ENCODE measurements at places on chromosomes 4 and X.

- no peak for DNase-seq
These were observed 76.0 kb upstream of the GIMD1 start for GRCh38 chr4:106444557-106444956.

DNA sequence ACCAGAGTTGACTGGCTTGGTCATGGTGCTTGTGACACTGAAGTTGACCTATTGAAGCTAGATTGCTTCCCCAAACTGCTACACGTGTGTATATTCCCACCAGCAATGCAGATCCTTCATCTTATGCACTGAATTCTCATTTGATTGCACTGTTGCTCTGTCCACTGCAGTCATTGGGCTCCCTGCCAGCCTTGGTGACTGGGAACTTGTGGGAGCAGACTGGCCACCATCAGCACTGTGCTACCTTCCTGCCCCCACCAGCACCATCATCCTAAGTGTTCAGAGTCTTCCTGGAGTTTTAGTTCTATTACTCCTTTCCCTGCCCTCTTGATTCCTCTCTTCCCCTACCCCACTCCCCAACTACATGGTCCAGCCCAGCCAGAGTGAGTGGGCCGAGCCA is 117.7 kb upstream of the PRPS2 start:
- no peak for DNase-seq

DNA sequence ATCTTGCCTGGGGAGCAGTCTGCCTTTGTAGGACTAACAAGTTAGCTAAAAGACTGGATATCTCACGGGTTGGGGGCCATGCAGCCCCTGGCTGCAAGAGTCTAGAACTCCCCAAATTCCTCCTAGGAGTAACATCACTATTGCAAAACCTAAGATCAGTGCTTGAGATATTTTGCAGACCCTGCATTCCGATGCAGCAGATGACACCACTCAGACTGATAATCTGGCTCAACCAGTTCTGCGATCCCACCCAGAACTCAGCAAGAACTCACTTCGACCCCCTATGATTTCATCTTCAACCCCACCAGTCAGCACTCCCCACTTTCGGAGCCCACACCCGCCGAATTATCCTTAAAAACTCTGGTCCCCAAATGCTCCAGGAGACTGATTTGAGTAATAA is 834.0 kb downstream of the C4orf33 start:
- DNase-seq: no peak

- no peak for DNase-seq
These were observed 932 bp downstream of the GRIA2 start for GRCh38 chr4:157221426-157221894.

- DNase-seq: no peak
These were observed 441.9 kb downstream of the INPP4B start for GRCh38 chr4:142404191-142404611.

DNA sequence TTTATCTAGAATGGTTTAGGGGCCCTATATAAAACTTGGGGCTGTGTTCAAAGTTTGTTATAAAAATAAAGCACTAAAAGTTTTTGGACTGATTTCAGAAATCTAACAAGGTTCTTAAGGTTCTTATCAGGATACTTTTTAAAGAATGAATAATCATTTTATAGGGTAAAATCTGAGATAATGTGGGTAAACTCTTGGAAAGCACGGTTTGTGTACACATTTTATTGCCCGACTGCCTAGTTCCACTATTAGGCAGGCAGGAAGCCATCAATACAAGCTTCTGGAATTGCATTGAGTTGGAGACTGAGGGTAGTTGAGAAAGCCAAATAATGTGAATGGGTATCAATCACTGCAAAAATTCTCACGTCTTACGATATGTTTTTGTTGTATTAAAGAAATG is 331.0 kb upstream of the PITX2 start:
- DNase-seq: no peak

GRCh38 chr4:79620617-79621016 is 212.6 kb upstream of the GK2 start:
- DNase-seq: no peak

DNA sequence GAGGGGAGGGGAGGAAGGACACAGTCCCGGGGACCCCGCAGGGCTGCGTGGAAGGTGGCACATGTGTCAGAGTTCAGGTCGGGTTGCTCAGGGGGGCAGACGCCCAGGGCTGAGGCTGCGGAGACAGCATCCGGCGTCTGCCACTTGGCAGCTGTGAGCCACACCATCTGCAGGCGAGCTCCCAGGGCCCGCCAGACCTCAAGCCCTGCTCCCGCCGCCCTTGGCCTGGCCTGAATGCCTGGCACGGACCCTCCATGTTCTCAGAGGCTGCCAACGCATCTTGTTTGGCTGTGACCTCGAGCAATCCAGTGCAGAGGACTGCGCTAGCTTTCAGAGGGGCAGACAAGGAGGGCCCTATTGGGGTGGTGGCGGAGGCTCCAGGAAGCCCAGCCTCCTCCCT is 5.1 kb downstream of the BGN start:
- peak; percentile 56 for DNase-seq

DNA sequence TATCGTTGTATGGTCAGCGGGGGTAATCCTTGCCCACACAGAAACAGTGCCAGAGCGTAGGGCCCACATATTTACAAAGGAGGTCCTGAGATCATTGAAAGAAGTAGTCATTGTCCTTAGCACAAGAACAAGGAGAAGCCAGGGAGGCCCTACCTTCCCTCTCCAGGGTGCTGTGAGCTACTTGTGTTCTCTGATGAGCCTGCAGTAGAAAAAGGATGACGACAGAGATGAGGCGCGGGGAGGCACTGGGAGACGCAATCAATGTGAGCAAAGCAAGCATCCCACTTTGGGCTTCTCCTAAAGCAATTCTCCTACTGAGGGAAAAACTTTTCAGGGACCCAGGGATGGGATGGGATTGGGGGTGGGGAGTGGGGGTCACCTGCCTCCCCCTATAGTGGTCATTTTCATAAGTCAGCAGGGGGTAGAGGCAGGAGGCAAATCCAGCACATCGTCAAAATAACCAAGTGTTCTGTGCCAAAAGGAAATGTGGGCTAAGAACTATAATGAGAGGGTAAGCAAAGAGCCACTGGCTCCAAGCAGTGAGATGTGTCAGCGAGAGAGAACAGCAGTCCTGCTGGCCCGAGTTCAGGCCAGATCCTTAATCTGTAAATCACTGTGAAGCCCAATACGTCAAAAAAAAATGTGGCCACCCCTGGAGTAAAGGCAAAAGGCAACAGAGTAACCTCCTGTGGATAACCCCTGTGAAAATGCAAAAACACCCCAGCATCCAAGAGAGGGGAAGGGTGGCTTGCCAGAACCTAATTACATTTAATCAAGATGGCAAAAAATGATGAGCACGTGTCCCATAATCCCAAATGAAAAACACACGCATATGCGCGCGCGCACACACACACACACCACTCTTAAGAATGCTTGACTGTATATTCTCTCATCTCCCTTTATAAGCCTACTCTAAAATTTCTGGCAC is 136.6 kb upstream of the HHIP start:
- no peak for DNase-seq

DNA sequence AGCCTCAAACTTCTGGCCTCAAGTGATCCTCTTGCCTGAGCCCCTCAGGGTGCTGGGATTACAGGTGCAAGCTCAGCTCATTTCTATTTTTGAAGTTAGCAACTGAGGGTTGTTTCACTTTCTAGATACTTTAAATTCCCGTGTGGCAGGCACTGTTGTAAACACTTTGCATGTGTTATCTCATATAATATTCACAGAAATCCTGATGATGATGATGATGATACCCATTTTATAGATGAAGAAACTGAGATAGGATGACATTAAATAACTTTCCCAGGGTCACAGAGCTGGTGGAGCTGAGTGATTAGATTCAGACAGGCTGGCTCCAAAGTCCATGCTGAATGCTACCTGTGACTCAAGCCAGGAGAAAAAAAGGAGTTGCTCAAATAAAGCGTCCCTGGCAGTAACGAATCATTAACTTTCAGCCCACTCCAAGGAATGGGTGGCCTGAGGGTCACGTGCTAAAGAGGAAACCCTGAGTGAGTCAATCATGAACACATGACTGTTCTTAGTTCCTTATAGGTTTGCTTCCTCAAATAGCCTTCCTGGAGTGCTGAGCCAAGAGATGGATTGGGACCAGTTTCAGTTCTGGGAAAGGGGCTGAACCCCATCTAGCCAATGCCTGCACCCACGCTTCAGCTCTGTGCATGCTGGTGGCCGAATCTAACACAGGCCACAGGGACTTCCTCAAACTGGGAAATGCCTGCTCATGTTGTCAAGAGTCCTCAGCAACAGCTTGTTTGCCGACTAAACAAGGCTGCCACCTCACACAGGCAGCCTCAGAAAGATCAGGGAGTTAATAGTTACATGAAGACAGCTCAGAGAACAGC is 52.8 kb downstream of the RBM47 start:
- peak; percentile 66 for DNase-seq

- no peak for DNase-seq
These were observed 289.7 kb upstream of the GRID2 start for GRCh38 chr4:92014067-92014466.

DNA sequence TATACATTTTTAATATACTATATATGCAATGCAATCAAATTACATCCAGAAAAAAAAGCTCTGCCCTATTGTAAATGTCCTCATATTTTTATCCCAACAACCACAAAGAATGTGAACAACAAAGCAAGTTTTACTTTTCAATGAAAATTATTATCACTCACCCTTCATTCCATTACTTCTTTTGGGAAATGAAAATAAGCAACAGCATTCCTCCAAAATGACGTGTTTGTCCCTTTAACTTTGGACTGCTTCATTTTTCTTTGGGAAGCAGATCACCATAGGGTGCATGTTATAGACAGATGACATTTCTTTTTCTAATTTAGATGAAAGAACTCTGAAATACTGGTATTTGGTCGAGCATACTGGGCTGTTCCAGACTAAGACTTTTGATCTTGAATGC is 667.1 kb upstream of the BOD1L1 start:
- DNase-seq: no peak

DNA sequence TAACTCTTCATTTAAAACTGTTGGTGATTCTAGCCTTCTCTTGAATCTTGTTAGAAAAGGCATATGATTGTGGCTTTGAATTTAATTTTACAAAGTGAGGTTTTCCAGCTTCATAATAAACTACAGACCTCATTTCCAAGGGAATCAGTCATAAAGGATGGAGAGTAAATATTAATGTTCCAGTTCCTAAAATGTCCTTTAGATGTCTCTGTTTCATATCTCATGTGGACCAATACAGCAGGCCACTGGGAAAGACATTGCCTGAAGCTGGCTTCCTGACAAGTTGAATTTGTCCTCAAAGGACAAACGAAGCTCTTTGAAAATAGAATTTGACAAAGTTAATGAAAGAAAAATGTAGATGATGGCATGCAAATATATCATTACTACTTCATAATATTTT is 125.4 kb downstream of the ZNF330 start:
- peak; percentile 10 for DNase-seq

DNA sequence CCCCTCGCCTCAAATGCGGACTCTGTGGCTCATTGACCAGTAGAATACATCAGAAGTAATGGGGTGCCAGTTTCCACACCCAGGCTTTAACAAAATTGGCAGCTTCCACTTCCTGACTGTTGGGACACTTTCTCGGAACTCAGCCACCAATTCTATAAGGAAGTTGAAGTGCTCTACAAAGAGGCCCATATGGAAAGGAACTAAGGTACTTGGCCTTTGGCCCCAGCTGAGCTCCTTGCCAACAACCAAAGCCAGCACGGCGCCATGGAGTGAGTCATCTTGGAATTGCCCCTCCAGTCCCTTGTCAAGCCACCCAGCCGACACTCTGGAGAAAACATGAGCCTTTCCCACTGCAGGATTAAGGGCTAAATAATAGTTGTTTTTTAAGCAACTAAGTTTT is 262.2 kb upstream of the INTU start:
- DNase-seq: no peak

- no peak for DNase-seq
These were observed 238.8 kb downstream of the GPC3 start for GRCh38 chrX:133746593-133746992.

- no peak for DNase-seq
These were observed 142.8 kb upstream of the VCX2 start for GRCh38 chrX:8313844-8314243.

DNA sequence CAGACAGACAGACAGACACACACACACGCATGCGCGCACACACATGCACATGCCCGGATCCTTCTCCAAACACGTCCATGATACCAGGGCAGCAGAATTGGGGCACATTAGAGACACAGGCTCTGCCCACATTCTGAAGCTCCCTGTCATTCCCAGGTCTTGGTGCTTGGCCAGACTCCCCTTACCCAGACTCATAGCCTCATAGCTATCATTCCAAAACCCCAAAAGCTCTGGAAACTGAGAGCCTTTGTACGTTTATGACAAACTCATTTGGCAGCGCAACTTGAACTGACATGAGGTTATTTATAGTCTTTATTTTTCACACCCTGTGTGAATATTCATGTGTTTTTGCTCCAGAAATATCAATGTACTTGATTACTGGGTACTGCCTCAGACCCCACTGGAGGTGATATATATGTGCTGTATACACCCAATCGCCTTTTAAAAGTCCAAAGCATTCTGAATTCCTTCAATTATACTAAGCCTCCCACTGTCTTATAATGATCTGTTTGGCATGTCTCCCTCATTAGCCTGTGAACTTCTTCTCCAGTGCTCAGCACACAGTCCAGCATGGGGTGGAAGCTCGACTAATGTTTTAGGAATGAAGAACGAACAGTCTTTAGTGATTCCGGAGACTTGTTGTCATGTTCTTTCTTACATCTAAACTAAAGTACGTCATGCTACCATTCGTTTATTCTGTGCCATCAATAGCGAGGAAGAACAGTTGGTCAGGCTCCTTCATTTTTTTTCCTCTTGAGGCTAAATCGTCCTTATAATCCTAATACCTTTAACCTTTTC is 45.0 kb downstream of the RTL9 start:
- no peak for DNase-seq

- DNase-seq: no peak
These were observed 37.0 kb downstream of the DLG3 start for GRCh38 chrX:70481471-70482270.

DNA sequence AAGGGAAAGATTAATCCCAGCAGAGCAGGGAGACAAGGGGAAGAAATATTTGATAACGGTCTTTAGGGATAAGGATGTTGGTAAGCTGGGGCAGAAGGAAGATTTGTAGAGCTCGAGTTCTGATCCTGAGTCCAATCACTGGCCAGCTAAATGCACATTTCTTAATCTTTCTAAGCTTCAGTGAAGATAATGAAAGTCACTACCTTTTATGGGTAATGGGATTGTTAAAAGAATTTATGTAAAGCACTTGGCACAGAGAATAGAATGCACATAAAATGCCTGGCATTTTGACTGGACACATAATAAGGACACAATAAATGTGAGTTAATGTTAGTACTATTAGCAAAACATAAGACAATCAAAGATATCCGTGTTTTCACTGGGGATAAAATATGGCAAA is 43.3 kb downstream of the NCAPG start:
- DNase-seq: no peak

DNA sequence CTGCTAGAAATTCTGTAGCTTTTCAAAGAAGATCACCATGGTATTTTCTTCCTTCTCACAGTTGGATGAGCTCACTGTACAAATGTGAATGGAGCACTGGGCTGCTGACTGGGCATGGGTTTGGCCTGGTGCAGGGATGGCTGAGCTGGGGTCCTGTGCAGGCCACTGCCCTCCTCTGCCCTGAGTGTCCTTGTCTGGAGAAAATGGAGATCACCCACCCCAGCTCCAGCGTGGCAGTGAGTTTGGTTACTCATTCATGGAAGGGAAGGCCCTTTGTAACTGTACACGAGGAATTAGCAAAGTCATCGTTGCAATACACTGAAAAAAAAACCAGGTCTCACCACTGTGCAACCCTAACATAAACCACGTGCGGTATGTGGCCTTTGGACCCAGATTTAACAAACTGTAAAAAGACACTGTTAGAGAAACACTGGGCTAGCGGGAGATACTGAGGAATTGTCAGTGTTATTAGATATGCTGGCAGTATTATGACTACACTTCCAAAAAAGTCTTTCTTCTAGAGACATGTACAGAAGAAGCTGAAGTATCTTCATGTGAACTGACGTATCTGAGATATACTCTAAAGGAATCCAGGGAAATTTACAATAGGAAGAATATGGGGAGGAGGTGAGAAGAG is 16.1 kb upstream of the TBC1D14 start:
- DNase-seq: no peak

Data from C1 segment of cervical spinal cord (tissue), 14 donors.